Activated naive CD4-positive, alpha-beta T cell (primary cell): ENCODE measurements at places on chromosomes 5 and 9.

DNA sequence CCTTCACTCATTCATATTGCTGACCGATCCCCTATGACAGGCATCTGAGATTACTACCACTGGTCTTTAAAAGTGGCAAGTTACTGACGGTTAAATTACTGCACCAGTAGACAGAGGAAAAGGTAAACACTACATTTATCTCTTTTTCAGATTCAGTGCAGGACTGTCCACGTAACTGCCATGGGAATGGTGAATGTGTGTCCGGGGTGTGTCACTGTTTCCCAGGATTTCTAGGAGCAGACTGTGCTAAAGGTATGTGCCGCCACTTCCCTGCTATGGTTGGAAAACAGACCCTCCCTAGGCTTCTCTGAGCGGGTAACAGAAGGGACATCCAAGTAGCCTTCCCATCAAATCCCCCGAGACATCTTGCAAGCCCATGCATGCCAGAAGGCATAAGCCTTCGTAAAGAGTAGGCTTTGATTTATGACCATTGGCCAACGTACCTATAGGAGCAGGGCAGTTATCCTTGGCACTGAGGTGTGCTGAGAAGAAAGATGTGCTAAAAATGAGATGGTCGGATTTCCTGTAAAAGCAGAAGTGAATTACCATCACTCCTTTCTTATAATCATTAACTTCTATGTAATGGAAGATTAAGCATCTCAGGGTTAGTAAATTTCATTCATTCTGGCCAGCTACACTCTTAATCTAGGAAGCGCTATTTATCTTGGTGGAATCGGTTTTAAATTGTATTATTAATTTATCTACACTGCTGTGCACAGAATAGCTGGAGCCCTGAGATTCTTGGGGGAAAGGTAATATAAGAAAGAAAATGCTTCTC is 193.4 kb upstream of the WWC1 start:
- DNase-seq, result no peak

- no peak for DNase-seq
These were observed 23.1 kb downstream of the NDUFS6 start for GRCh38 chr5:1824109-1824821.

DNA sequence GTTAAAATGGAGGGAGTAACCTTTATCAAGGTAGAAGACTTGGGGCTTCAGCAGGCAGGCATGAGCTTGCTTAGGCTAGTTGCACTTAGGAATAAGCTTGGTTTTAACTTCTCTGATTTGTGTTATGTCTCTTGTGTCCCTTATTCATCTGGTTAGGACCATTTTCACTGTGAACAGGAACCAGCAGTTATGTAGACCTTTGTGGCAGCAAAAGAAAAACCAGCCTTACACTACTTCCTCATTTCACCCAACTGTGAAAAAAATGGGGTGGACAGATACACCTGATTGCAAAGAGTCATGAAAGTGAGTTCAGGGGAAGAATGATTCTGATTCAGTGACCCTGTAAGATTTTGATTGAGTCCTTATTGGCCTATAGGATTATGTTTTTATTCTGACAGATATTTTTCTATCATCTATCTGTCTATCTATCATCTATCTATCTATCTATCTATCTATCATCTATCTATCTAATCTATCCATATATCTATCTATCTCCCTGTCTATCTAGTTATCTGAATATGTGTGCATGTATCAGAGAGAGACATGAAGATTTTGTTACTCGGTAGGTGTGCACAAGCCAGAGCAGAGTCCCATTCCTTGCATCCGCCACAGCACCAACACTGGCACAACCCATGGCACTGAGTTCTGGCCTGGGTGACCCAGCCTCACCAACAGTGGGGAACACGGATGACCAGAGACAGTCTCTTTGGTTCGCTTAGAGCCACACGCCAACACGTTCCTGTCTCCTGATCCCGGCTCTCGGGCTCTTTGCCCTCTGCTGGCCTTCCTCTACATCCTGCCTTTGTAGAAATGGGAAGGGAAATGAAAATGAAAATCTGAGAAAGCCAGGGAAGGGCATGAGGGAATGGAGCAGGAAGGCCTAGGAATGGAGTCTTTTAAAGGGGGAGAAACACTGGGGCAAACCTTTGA is 1.3 kb upstream of the ZNF366 start:
- DNase-seq, result no peak

- peak; percentile 15 for DNase-seq
These were observed 64.2 kb downstream of the KLF4 start for GRCh38 chr9:107425101-107426025.

DNA sequence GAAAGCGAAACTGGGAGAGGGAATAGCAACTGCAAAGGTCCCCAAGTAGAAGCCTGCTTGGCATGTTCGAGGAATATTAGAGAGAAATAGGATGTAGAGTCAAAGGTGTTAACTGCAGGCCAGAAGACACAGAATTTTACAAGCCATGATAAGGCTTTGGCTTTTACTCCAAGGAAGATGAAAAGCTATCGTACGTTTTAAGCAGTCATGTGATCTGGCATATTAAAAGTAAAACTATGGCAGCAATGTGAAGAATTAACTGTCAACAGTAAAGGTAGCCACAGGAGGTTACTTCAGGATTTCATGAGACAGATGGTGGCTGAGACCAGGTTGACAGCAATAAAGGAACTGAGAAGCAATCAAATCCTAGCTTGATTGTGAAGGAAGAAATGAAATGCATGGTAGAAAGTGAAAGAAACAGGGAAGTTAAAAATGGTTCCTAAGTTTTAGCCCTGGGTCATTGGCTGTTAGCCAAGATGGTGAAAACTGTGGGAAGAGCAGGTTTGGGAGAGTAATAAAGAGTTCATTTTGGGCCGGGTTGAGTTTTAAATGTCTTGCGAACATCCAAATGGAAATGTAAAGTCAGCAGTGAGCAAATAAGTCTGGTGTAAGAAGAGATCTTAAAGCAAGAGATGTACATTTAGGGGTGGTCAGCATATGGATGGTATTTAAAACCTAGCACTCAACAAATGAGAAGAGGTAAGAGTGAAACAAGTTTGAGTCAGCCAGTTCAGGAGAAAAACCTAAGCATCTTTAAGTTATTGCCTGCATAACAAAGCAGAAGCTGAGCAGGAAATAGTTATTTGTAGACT is 20.3 kb upstream of the TTC33 start:
- DNase-seq, result no peak

DNA sequence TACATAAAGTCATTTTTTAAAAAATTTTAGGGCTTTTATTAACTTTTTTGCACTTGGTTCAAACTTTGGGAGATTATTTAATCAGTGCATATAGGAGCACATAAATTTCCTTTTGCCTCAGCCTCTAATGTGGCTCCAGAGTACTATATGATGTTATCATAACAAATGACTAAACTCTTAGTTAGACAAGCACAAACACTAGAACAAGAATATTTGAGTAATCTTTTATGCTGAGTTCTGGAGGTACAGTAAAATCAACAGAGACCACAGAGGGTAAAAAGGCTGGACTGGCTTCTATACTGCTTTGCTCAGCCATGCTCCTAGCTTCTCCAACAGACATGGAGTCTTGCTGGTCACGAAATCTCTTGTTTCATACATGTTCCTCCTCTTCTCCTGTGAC is 52.5 kb upstream of the SGCD start:
- no peak for DNase-seq

DNA sequence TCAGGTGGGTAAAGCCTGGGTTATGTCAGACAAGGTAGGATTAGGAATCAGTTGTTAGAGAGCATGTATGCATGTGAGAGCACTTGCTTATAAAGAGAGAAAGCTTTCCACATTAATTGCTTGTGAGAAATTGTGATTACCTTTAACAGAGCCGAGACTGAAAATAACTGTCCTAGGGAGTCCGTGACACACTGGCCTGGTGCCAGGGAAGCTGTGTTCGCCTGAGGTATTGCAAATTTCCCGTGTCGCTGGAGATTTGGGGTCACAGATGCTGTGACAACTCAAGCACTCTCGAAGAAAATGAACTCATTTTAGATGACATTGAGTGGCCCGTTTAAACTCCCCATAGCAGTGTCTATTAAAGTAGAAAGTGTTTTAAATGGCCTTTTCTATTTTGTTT is 9.6 kb downstream of the SLC1A1 start:
- DNase-seq, result no peak

DNA sequence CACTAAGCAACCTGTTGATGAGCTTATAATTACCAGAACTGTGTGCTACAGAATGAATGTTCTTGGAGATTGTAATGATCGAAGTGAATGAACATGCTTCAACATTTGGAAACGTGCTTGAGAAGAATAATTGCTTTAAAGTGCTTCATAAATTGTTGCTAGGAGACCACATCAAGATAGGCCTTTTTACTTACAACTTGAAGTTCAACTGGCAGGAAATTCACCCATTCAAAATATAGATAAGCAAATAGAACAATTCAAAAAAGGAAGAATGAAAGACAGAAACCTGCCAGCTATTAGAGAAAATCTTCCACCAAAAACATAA is 38.0 kb upstream of the SLC44A1 start:
- no peak for DNase-seq

DNA sequence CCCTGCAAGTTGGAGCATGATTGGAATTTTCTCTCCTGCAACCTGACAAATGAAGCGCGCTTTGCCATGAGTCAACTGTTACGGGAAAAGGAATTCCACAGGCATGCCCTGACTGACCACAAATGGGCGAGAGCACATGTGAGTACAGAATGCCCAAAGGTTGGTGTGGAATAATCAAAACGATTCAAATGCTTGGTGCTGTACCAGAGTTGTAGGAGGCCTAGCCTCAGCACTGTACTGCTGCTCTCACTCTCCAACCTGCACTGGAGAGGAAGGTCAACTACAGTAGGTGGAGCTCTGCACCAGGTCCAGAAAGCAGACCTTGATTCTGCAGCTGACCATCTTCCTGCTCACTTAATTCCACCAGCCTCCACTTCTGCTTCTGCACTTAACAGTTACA is 406.9 kb upstream of the ACTBL2 start:
- no peak for DNase-seq

GRCh38 chr5:53361708-53362107 is 118.7 kb upstream of the FST start:
- no peak for DNase-seq

DNA sequence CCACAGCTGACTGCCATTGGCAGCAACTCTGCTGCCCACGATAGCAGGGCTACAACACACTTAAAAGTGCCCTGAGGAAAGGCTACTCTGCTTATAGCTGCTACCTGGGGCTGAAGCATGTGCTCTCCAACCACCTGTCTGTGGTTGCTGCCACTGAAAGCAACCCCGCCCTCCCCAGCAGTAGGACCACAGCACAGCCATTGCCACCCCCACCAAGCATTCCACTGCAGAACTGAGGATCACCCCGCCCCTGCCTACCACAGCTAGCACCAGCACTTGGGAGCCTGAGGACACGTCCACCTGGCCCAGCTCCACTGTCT is 85.8 kb downstream of the LPAR1 start:
- no peak for DNase-seq

GRCh38 chr5:86864051-86864450 is 246.3 kb downstream of the COX7C start:
- DNase-seq, result no peak

- no peak for DNase-seq
These were observed 917.8 kb upstream of the C9orf72 start for GRCh38 chr9:28491121-28491520.

- no peak for DNase-seq
These were observed 49.5 kb downstream of the GALNT12 start for GRCh38 chr9:98856982-98857381.

GRCh38 chr9:124725068-124725452 is 46.1 kb downstream of the NR6A1 start:
- DNase-seq, result no peak

DNA sequence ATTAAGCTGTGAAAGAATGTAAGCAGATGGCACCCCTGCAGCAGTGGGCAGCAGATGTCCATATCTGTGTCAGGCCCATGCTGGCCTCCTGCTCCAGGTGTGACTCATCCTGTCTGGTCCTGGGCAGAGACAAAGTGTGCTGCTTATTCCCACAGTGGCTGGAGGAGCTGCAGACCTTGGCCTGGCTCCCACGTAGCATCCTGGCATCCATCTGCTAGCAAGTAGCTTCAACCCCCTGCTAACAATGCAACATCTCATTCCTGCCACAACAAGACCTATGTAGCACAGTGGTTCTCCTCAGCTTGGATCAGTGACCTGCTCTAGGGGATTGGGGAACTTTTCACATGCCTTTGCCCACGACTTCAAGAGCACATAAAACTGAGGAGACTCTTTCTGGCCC is 126.4 kb upstream of the SLC12A2 start:
- no peak for DNase-seq

- DNase-seq, result no peak
These were observed 187.4 kb upstream of the SLC24A2 start for GRCh38 chr9:19976226-19976625.

GRCh38 chr9:98502976-98503325 is 205.8 kb downstream of the GABBR2 start:
- DNase-seq, result no peak

DNA sequence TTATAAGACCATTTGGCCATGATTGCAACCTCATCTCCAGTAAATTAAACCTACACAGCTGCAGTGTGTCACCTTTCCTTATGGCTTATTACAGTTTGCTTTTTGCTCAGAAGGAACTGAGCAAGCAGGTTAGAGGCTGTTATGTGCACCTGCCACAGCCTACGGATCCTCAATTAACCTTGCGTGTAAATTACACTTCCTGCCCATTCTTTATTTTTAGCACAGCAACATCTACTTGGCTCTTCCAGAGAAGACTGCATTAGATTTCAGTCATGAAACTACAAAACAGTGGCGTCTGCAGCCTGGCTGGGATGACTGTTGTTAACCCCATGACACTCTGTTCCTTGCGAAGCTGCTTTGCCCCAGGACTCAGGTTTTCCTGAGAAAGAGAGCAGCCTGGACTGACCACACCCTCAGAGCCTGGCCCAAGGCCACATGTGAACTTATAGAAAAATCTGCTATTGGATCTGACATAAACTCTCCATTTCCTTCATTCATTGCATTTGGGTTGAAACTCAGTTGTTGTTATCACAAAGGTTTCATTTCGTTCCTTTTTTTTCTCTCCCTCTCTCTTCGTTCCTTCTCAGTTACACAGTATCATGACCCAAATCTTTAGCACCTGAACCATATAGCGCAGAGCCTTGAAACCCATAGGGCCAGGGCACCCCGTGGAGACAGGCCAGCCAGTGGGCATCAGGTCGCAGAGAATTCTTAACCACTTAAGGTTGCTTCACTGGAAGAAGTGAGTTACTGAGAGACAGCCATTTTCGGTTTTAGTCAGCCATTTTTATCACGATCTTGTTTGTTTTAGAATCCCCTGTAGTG is 138.6 kb downstream of the PALM2AKAP2 start:
- DNase-seq, result no peak

DNA sequence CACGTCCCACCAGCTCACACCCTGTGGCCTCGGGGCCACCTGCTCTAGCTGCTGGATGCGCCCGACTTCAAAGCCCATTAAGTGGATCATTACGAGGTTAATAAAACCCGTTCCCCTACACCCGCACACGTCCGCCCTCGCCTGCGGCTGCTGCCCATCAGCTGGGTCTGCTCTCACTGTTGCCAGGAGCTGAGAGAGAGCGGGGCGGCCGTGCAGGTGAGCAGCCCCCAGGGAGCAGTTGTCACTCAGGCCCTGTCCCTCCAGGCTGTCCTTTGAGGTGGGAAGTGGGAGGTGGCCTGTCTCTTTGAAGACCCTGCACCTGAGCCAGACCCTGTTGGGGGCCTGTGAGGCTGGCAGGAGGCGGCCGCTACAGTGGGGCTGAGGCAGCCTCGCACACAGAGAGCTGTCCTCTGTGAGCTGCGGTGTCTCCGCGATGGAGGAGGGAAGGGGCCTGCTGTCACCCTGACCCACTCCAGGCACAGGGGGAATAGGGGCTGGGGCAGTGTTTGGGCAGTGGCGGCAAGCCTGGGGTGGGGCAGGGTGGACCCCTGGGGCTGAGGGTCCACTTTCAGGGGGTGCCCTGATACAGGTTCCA is 12.8 kb upstream of the UNC5A start:
- DNase-seq, result no peak

GRCh38 chr5:142013734-142014521 is 1.1 kb upstream of the GNPDA1 start:
- DNase-seq, result no peak

- DNase-seq, result no peak
These were observed 123.6 kb upstream of the CCDC112 start for GRCh38 chr5:115419846-115420585.
